CD4-positive, alpha-beta T cell treated with Interleukin-10 for 1 hour (primary cell): ENCODE measurements at places on chromosomes 7 and 10.

GRCh38 chr7:6461946-6462550 is 14.3 kb upstream of the DAGLB start:
- no peak for DNase-seq

GRCh38 chr7:151695951-151696541 is 176.4 kb upstream of the RHEB start:
- no peak for DNase-seq

DNA sequence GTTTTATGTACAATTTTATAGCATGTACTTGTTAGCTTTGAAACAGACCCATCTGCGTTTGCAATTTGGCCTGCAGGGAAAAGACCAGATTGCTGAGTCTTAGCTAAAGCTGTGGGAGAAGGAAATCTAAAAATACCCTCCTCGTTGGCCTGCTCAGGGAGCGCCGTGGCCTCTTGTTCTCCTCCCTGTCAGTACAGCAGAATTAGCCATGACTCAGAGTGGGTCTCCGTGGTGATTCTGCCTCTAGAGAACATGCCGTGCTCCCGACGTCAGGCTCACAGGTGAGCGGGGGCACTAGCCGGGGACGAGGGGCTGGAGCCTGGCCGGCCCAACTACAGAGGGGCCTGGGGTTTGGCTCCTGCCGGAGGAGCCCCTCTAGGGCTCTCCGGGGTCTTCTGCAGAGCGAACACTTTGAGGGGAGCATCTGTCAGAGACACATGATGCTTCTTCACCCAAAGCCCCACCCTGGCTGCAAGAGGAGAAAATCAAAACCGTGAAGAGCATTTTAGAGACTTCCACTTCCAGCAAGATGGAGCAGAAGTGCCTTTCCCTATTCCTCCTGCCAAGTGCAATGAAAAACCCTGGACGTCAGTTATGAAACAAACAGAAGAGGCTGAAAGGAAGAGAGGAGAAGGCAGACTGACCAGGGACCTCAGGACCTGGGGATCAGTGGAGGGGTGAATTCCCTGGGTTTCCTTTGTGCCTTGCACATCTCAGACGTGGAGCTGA is 98.9 kb downstream of the LHPP start:
- no peak for DNase-seq

DNA sequence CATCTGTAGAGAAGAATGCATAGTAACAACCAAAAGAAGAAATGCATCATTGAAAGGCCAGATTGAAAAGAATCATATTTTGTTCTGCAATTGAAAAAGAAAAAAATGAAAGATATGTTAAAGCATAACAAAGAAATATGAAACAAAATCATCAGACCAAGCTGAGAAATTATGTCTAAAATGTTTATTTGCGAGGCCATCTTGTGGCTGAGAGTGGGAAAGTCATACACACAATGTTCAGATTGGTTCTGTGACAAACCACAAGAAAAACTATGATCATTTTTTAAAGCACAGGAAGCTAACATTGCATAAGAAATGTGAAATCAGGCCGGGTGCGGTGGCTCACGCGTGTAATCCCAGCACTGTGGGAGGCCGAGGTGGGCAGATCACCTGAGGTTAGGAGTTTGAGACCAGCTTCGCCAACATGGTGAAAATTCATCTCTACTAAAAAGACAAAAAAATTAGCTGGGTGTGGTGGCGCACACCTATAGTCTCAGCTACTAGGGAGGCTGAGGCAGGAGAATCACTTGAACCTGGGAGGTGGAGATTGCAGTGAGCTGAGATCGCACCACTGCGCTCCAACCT is 36.6 kb downstream of the ABCB5 start:
- no peak for DNase-seq

GRCh38 chr10:28631896-28632583 is 45.3 kb upstream of the BAMBI start:
- no peak for DNase-seq

DNA sequence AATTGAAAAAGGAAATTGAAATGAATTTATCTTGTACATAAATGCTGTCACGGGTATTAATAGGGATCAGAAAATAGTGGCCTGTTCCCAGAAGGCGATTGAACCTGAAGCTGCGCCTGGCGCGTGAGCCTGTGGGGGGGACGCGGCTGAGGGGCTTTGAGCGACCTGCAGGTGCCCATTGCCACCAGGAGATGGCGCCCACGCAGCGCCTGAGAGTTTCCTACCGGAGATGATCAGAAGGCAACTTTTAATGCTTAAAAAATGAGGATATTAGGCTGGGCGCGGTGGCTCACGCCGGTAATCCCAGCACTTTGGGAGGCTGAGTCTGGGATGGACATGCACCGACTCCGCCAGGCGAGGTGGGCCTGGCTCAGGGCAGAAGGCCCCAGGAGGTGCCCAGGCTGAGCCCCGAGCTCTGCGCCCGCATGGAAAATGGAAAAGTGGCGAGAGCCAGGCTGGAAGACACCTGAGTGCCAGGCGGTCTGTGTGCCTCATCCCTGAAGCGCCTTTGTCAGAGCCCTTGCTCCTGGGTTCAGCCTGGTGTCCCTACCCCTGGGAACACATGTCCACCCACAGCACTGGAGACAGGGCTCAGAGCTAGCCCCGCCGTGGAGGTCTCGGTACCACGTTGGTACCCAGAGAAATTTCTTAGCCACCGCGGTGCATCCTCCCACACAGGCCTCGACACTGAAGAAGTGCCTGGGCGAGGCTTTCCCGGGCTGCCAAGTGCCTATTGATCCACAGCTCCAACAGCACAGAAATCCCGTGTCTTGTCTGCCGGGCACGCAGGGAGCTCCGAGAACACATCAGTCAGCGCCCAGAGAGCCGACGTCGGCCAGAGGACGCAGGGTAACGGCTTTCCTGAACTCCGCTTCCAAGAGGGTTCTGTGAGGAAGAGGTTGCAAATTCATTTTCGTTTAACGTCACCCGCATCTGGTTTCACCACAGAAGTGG is 117.4 kb downstream of the INPP5A start:
- DNase-seq, result peak; percentile 46
